EL (cell line): ENCODE measurements at places on chromosomes 3 and 15.
A peak's percentile ranks its signal among the peaks of the same experiment; 100 is the strongest.

DNA sequence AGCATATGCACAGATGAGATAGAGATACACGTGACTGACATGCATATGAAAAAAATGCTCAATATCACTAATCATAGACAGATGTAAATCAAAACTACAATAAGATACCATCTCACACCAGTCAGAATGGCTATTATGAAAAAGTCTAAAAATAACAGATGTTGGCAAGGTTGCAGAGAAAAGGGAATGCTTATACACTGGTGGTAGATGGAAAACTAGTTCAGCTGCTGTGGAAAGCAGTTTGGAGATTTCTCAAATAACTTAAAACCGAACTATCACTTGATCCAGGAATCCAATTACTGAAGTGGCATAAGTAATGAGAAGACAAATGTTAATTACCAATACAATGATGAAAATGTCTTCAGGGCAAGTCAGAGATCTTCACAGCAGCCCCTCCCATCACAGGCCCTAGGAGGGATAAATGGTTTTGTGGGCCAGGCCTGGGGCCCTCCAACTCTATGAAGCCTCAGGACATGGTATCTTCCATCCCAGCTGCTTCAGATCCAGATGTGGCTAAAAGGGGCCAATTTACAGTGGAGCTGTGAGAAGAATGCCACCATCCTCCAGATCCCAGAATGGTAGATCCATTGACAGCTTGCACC, 71.4 kb upstream of the PLSCR4 start:
- DNase-seq = no peak

- DNase-seq = peak; percentile 21
Measured at GRCh38 chr3:27533261-27533607, 49.0 kb upstream of the SLC4A7 start.

DNA sequence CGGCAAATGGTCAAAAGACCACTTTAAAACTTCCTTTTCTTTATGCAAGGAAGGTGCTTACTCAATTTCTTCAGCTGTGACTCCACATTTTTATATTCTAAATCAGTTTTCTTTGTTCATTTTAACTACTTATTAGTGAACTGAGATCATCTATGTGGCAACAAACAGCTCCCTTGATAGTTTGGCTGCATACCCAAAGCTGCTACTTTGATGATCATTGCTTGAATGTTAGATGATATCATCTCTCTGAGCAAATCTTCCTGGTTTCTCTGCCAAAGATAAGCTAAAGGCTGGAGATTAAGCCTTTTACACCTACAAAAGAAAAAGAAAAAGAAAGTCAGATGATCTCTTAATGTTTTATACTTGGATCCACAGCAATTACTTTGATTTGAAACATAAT, 95.5 kb downstream of the DPH6 start:
- peak; percentile 48 for DNase-seq

- peak; percentile 21 for DNase-seq
Measured at GRCh38 chr15:72271895-72272212, 500 bp downstream of the PARP6 start.

GRCh38 chr15:72197460-72198355, at the start of gene GRAMD2A:
Gene GRAMD2A, minus strand, starts transcription at chr15:72197787.
- peak; percentile 58 for DNase-seq

DNA sequence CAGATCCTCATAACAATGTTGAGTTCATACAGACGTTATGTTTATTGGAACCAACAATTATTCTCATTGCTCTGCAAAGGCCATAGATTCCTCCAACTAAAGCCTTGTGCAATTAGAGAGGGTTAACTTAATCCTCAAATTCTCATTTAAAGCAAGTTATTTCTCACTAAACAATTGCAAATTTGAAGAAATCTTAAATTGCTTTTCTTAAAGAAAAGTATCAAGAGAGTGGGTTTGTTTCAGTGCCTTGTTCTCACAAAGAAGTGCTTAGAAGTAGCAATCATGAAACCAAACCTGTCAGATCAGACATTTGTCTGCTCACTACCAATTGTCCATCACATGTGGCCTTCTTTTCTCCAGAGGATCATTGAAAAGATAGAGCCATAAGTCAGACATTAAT, 124.8 kb downstream of the KCNH8 start:
- DNase-seq = no peak

GRCh38 chr3:14538451-14539088, 1.6 kb downstream of the GRIP2 start:
- DNase-seq = no peak

GRCh38 chr3:59001675-59002074, 48.1 kb downstream of the CFAP20DC start:
- no peak for DNase-seq

DNA sequence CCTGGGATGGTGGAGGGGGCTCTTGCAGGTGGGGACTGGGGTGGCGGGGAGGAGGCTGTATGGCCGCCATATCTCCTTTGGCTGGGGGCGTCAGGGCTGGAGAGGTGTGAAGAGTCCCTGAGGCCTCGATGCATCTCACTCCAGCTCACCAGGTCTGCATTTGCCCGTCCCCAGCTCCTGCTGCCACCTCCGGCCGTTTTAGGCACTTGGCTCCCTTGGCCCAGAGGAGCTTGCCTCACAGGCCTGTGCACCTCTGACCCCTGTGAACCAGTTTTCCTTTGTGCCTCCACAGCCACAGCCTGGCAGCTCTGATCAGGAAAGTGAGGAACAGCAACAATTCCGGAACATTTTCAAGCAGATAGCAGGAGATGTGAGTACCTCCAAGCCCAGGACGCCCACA, 49.7 kb downstream of the CAPN3 start:
- no peak for DNase-seq

- DNase-seq = peak; percentile 58
Measured at GRCh38 chr15:89770041-89770440, 6.1 kb upstream of the MESP2 start.

- DNase-seq = peak; percentile 3
Measured at GRCh38 chr3:63328365-63328764, 50.3 kb downstream of the SYNPR start.

- DNase-seq = no peak
Measured at GRCh38 chr3:62248734-62249483, 124.4 kb downstream of the FEZF2 start.

DNA sequence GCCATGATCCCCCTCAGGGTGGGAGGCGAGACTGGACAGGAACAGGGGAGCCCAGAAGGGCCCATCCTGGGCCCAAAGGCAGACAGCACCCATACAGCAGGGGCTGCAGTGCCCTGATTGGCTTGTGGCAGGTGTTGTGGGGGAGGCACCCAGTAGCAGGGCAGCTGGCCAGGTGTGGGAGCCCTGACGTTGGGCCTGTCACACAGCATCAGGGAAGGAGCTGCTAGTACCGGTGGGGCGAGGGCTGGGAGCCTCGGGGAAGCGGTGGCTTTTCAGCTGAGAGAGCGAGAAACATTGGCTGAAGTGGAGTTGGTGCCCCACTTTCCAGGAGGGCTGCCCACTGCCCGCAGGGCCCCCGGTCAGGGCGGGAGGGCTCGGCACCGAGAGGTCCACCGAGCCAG, 19.7 kb upstream of the CYP11A1 start:
- DNase-seq = no peak

DNA sequence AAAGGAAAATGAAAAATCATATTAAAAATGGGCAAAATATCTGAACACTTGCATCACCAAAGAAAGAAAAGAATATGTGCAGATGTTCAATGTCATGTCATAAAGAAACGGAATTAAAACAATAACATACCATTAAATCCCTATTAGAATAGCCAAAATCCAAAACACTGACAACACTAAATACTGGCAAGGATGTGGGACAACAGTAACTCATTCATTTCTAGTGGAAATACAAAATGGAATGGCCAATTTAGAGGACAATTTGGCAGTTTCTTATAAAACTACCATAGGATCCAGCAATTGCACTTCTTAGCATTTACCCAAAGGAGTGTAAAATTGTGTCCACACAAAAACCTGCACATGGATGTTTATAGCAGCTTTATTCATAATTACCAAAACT, 542.5 kb upstream of the UBE2E2 start:
- DNase-seq = no peak

GRCh38 chr15:62579842-62580241, 414.8 kb upstream of the C2CD4B start:
- no peak for DNase-seq

GRCh38 chr3:182837855-182838454, 44.7 kb downstream of the ATP11B start:
- DNase-seq = peak; percentile 8

DNA sequence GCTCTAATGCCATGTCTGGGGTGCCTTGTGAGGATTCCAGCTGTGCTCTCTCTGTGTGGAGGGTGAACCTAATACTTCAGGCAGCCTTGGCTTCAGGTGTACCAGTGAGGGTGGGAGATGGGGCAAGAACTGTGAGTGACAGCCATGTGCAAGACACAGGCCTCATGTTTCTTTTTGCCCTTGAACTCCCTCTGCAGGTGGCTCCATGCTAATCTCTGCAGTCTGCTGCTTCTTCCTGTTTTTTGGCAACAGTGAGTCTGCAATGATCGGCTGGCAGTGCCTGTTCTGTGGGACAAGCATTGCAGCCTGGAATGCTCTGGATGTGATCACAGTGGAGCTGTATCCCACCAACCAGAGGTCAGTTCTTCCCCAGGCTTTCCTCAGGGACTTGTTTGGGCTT, 189.3 kb downstream of the SV2B start:
- DNase-seq = no peak

- DNase-seq = no peak
Measured at GRCh38 chr3:143795874-143796273, 52.4 kb downstream of the SLC9A9 start.

- peak; percentile 67 for DNase-seq
Measured at GRCh38 chr3:23183731-23184130, 19.4 kb upstream of the UBE2E2 start.
